NCI-H187 treated with DMSO at 0.1 percent for 48 hours (cell line): ENCODE measurements at places on chromosomes 13 and 19.

DNA sequence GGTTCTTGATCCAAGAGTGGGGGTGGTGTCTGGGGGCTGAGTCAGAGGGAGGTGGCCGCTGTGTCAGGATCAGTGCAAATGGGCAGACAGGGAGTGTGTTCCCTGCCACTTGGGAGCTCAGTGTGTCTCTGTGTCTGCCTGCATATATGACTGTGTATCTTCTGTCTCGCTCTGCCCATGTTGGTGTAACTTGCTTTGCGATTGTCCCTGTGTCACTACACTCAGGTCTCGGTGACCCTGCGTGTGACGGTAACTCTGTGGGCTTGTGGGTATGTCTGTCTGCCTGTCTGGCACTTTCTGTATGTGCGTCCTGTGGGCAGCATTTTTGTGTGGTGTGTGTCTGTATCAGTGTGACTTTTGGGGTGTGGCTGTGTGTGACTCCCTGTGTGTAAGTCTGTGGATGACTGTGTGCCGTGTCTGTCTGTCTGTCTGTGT, 8.2 kb upstream of the ERFL start:
- no peak for DNase-seq

DNA sequence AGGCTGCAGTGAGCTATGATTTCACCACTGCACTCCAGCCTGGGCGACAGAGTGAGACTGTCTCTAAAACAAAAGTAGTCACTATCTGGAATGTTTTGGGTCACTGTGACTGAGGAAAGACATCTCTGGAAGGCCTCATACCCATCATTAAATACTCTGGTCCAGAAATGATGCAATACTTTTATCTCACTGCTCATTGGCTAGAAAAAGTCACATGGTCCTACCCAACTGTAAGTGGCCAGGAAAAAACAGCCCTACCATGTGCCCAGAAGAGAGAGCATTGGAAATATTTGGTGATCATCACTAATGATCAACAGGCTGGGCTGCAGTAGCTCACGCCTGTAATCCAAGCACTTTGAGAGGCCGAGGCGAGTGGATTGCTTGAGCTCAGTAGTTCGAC, 29.8 kb downstream of the PNPLA6 start:
- DNase-seq: no peak

- DNase-seq: no peak
These were observed 15.5 kb downstream of the HDGFL2 start for GRCh38 chr19:4487572-4487971.

GRCh38 chr13:25977216-25977615, 74.6 kb downstream of the SHISA2 start:
- DNase-seq: no peak

DNA sequence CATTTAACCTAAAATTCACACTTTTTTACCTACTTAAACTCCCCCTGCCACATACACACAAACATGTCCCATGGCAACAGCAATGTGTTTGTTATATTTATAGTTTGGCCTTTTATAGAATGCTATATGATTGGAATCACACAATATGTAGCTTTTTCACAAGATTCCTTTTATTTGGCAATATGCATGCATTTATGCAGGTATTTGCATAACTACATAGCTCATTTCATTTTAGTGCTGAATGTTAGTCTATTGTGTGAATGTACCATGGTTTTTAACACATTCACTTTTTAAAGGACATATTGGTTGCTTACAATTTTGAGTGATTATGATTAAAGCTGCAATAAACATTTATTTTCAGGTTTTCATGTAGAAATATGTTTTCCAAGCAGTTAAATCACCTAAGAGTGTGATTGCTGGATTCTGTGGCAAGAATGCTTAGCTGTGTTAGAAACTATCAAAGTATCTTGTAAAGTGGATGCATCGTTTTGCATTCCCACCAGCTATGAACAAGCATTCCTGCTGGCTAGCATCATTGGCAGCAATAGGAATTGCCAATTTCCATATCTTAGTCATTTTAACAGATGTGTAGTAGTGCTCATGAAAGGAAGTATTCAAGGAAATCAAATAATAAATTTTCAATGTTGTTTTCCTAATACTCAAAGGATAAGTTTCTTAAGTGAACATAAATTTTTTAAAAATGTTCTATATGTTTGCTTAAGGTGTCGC, 557.0 kb downstream of the SLITRK1 start:
- DNase-seq: no peak

GRCh38 chr13:30520571-30520970, 54.8 kb upstream of the HMGB1 start:
- DNase-seq: no peak

- no peak for DNase-seq
These were observed 35.9 kb upstream of the MAB21L1 start for GRCh38 chr13:35512271-35512920.

GRCh38 chr13:51518827-51519226, 65.4 kb upstream of the WDFY2 start:
- no peak for DNase-seq

DNA sequence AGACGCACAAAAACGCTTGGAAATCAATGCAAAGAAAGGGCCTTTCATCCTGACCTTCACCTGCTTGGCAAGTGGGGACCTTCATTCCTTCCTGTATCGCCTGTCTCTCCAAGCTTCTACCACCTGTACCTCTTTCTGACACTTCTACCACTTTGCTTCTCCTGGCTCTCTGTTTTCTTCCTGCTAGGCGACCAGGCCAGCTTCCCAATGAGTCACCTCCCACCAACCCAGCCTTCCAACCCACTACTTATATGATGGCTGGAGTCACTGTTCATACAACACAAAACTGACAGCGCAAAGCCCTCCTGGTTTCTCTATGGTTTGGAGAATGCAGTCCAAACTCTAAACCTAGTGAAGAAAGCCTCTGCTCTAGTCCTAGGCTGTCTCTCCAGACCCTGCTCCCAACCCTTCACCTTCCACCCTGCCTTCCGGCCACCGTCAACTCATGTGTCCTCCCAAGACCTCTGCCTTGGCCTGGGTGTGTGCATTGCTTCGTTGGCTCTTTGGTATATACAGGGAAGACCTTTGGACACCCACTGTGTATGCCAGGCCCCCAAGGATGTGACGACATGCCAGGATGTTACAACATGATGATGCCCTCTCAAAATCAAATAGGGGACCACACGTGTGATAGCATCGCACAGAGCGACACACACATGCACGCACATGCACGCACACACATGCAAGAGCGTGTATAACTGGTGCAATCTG, 148.5 kb downstream of the STK24 start:
- DNase-seq: no peak

DNA sequence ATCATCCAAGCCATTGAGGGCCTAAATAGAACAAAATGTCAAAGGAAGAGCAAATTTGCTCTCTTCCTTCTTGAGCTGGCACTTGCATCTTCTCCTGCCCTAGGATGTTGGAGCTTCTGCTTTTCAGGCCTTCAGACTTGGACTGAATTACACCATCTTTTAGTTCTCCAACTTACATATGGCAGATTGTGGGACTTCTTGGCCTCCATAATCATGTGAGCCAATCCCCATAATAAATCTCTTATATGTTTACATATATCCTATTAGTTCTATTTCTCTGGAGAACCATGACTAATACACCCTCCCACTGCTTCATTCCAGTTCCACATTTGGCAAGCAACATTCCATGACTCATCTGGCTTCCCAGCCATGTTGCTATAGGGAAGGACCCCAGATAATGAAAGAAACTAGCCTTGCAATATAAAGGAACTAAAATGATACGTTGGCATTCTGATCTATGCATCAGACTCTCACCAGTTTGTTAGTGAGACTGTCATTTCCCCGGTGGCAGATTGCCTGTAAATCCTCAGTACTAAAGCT, 11.0 kb upstream of the ACOD1 start:
- DNase-seq: no peak

DNA sequence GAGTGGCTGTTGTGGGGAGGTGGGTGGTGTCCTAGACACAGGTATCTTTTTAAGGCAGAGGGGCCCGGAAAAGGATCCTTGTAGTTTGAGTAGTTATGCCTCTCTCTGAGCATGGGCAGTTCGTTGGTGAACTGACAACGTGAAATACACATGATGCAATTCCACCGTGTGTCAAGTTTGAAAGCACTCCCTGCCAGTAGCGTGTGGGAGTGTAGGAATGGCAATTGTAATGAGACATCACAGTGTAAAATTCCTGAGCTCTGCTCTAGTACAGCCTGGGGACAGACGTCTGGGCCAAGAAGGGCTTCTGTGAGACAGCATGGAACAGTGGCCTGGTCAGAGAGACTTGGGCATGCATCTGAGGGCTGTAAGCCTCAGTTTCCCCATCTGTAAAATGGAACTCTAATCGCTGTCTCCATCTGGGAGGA, 10.4 kb upstream of the ASF1B start:
- no peak for DNase-seq

- no peak for DNase-seq
These were observed 378.8 kb downstream of the DACH1 start for GRCh38 chr13:71488201-71488600.

- DNase-seq: no peak
These were observed 587 bp downstream of the TMEM238 start for GRCh38 chr19:55383279-55384130.

GRCh38 chr13:42539670-42540069, 34.3 kb upstream of the TNFSF11 start:
- no peak for DNase-seq

- peak; percentile 85 for DNase-seq
These were observed 5.6 kb upstream of the DPF1 start for GRCh38 chr19:38229585-38230073.

DNA sequence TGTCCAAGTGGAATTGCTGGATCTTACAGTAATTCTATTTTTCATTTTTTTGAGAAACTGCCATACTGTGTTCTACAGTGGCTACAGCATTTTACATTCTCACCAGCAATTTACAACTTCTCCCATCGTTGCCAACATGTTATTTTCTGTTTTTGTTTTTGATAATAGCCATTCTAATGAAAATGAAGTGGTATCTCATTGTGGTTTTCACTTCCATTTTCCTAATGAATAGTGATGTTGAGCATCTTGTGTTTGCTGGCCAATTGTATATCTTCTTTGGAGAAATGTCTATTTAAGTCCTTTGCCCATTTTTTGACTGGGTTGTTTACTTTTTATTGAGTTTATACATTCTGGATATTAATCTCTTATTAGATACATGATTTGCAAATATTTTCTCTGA, 38.6 kb downstream of the KCNRG start:
- DNase-seq: no peak

DNA sequence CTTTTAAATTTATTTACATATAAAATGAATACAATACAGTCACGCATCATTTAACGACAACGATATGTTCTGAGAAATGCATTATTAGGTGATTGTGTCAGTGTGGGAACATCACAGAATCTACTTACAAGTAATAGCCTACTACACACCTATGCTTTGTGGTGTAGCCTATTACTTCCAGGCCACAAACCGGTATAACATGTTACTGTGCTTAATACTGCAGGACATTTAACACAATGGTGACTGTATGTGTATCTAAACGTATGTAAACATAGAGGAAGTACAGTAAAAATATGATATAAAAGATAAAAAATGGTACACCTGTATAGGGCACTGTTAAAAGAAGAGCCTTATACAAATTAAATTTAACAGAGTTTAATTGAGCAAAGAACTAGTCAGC, 62.4 kb upstream of the KLHL1 start:
- no peak for DNase-seq

DNA sequence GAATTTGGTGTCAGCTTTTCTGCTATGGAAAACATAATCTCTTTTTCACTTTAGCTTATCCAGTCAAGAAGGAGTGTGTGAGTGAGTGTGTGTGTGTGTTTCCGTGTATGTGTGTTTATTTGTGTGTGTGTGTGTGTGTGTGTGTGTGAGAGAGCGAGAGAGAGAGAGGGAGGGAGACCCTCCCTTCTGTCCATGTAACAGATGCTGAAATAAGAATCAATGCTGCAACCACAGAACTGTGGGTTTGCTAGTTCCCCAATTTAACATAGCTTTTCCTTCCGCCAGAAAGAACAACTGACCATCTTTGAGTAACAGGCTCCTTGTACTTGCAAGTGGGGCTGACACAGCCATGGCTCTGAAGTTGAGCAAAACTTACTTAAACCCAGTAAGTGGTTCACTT, 5.2 kb downstream of the LCP1 start:
- no peak for DNase-seq
